Spleen (tissue), 13 donors: ENCODE measurements at places on chromosomes 12 and 14.

GRCh38 chr14:60064491-60065072, 27.1 kb upstream of the PCNX4 start:
- no peak for DNase-seq

DNA sequence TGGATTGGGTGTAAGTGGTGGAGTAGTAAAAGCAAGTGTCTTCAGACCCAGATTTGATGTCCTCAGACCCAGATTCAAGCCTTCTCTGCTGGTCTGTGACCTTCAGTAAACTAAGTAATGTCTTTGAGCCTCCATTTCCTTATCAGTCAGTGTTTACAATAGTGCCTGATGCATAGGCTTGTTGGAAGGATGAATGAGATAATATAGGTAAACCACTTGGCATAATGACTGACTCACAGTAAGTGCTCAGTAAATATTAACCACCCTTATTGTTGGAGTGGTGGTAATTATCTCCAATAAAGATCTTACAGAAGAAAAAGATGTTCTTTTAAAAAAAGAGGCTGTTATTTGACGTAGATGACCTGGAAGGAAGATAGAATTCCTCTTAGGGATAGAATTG, 86.2 kb downstream of the IGF1 start:
- no peak for DNase-seq

GRCh38 chr12:9364224-9365176, 156.3 kb upstream of the PZP start:
- DNase-seq = no peak

- DNase-seq = no peak
Measured at GRCh38 chr12:88752183-88752582, 171.9 kb upstream of the KITLG start.

DNA sequence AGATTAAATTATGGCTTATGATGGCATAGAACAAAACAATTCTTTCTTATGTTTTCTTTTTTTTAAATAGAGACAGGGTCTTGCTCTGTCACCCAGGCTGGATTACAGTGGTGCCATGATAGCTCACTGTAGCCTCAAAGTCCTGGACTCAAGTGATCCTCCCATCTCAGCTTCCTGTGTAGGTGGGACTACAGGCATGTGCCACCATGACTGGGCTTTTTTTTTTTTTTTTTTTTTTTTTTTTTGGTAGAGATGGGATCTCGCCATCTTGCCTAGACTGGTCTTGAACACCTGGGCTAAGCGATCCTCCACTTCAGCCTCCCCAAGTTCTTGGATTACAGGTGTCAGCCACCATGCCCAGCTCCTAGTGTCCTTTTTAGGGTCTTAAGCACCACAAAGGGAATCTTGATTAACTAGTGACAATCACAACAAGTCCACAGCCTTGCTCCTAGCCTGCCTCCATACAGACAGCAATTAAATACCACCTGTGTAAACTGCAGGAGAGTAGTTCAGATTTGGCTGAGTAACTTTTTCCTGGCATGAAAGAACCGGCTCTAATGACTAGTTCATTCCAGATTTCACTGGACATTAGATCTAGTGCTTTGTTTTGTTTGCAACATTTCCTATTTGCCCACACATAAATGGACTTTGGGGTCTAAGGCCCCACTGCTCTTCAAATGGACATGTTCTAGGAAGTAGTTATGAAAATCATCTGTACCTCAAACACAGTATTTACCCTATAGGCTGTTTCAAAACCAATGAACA, 61.6 kb downstream of the SH2B3 start:
- no peak for DNase-seq

DNA sequence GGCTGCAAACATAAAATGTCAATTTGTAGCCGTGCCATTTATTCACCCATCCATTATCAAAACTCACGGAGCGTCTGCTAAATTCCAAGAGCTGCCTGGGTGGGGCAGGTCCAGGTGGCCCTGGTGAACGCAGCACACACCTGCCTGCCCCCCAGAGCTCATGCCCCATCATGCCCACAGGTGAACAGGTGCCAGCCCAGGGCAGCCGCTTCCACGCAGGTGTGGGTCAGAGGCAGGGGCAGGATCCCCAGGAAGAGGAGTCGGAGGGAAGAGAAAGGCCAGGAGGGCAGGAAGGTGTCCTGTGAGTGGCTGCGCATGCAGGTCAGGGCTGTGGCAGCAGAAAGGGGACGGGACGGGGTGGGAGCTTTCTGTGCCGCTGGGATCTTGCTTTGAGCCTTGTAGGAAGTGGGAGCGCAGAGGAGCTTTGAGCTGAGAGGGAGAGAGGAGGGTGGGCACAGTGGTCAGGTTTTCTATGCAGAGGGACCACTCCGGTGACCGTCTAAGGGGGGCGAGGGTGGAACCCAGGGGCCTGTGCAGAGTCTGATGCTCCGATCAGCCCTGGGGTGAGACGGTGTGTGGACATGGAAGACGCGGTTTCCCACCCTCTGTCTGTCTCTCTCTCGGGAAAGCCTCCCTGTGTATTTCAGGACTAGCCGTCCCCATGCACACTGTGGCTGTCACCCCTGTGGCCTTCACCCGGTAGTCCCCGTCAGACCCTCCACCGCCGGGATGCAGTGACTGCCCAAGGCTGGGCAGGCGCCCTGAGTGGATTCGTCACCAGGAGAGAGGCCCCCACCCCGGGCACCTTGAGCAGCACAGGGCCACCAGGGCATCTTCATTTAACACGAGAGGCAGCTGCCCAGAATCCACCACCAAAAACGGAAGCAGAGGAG, 26.7 kb downstream of the GALNT9 start:
- peak; percentile 50 for DNase-seq
